ENCODE measurements at places on chromosomes 7 and 10.

- no peaks in the 10 kb centered on the region for H3K4me1 ChIP-seq
- no peak overlapping the region for H3K4me3 ChIP-seq
- DNase-seq: no peak
- H3K27ac ChIP-seq: no peak overlapping the region
- H3K36me3 ChIP-seq: no peaks in the 10 kb centered on the region
Observed at GRCh38 chr7:8354503-8354902, 78.9 kb upstream of the NXPH1 start.

GRCh38 chr10:66167816-66168215, 758.0 kb upstream of the LRRTM3 start:
- no peaks in the 10 kb centered on the region for H3K36me3 ChIP-seq
- H3K27me3 ChIP-seq: no peaks in the 10 kb centered on the region
- DNase-seq: no peak
- no peak overlapping the region for H3K27ac ChIP-seq

DNA sequence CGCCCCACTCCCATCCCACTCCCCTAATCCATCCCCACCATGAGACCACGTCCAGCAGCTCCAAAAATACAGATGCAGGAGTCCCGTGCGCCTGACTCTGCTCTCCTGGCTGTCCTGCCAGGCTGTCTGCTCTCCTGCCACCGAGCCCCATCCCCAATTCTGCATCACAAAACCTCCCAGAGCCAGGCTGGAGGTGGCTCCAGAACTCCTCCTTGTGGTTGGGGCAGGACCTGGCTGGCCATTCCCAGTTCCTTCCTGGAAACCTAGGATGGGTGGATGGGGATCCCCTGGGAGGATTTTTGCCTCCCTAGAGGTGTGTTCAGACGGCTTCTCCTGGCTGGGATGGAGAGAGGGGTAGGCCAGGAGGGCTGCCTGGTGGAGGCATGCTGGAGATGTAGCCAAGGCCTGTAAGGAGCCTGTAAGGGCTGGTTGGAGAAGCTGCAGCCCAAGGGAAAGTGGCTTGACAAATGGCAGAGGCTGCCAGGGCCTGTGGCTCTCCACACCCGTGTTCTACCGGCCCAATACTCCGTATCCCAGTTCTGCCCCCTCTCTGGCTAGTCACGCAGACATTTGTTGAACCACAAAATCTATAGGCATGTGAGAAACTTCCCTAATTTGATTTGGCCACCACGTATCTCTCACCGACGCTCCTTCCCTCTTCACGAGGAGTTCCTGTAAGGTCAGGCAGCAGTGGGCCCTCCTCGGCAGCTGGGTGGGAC, 99.3 kb downstream of the ARHGAP22 start:
- no peak overlapping the region for H3K27ac ChIP-seq
- no peaks in the 10 kb centered on the region for H3K27me3 ChIP-seq
- DNase-seq: no peak
- H3K36me3 ChIP-seq: no peaks in the 10 kb centered on the region

- H3K36me3 ChIP-seq: no peaks in the 10 kb centered on the region
- H3K4me3 ChIP-seq: no peak overlapping the region
- no peak overlapping the region for H3K27ac ChIP-seq
- H3K4me1 ChIP-seq: no peaks in the 10 kb centered on the region
- DNase-seq: no peak
Observed at GRCh38 chr10:6446711-6447110, 133.4 kb downstream of the PRKCQ start.

DNA sequence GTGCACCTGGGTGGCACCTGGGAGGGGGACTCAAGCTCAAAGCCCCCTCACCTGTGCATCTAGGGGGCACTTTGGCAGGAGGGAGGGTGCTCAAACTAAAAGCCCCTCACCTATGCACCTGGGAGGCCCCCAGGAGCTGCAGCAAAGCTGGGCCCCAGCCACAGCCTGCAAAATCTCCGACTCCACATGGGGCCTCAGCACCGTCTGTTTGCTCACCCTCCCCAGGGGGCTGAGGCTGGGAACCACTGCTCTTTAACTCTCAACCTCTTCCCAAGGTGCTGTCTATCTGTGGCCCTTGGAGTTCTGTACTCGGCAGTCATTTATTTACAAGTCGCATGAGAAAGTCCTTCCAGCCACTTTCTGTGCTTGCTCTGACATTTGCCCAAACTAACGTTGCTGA, 458.4 kb downstream of the DNAJB6 start:
- H3K27ac ChIP-seq: no peak overlapping the region
- no peaks in the 10 kb centered on the region for H3K4me1 ChIP-seq
- no peak overlapping the region for H3K4me3 ChIP-seq
- no peak for DNase-seq
- no peaks in the 10 kb centered on the region for H3K27me3 ChIP-seq

- H3K4me3 ChIP-seq: no peak overlapping the region
- no peak for DNase-seq
- peaks cover 7% of the 10 kb centered on the region for H3K4me1 ChIP-seq
Observed at GRCh38 chr7:117895276-117895675, 22.0 kb upstream of the CTTNBP2 start.

DNA sequence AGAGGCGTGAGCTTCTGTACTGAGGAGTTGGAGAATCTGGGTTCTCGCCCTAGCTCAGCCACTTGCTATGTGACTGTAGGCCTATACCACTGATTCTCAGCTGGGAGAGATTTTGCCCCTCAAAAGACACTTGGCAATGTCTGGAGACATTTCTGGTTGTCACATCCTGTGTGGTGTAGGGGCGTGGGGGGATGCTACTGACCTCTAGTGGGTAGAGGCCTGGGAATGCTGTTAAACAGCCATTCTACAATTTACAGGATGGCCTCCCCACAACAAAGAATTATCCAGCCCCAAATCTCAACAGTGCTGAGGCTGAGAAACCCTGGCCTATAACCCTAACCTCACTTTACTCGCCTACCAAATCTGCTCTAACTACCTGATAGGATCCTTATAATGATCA, 58.8 kb upstream of the GAD2 start:
- no peak for DNase-seq
- no peaks in the 10 kb centered on the region for H3K36me3 ChIP-seq
- H3K4me1 ChIP-seq: no peaks in the 10 kb centered on the region
- no peak overlapping the region for H3K4me3 ChIP-seq
- H3K27me3 ChIP-seq: no peaks in the 10 kb centered on the region
- no peak overlapping the region for H3K27ac ChIP-seq
